Amniotic stem cell (primary cell): ENCODE measurements at places on chromosomes 4 and X.

GRCh38 chr4:144967161-144967560 lies 130.8 kb downstream of the ANAPC10 start:
- no peak for DNase-seq

- no peak for DNase-seq
These were observed 18.1 kb downstream of the KIT start for GRCh38 chr4:54675721-54676461.

- DNase-seq: no peak
These were observed 168.7 kb upstream of the TBC1D9 start for GRCh38 chr4:140924761-140925392.

DNA sequence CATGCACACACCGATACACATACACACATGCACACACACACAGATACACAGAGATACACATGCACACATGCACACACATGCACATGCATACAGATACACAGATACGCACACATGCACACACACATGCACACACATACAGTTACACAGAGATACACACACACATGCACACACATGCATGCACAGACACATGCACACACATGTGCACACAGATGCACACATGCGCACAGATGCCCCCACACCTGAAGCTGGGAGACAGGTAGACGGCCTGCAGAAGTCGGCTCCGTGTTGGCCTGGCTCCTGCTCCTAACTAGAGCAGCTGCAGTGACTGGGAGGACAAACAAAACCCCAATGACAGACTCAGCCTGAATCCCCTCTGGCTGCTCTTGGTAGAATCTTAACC lies 46.8 kb downstream of the PSAPL1 start:
- no peak for DNase-seq

DNA sequence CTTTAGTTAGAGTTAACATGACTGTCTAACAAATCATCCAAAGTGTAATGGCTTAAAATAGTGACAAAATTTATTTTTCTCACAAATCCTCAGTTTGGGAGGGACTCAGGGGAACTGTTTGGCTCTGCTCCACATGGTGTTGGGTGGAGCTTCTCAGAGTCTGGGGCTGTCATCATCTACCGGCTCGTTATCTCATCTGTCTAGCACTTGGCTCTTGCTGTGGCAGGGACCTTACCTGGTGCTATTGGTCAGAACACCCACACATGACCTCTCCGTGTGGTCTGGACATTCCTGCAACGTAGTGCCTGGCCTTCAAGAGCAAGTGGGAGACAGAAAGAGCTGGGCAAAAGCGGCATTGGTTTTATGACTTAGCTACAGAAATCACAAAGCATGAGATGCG lies 866.9 kb upstream of the FRG1 start:
- DNase-seq: no peak

GRCh38 chrX:84487365-84488353 lies 14.6 kb downstream of the HDX start:
- no peak for DNase-seq

GRCh38 chr4:113675731-113676697 lies 85.5 kb downstream of the CAMK2D start:
- DNase-seq: no peak

GRCh38 chr4:173821876-173822275 lies 291.8 kb upstream of the HAND2 start:
- DNase-seq: no peak

DNA sequence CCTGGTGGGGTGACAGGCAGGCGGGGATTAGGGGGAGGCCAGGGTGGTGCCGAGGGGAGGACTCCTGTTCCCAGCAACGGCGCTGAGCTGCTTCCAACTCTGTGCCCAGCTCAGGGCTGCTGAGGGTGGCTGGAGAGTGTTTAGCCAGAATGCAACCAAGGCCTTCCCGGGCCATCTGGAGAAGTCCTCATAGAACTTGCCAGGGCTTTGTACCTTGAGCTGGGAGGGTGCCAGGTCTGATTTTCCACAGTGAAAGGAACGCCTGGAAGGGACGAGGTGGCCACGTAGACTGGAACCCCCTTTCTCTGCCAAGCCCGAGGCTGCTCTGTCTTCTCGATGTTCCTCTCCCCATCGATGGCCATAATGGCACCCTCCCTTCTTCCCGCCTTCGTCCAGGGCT lies 57.0 kb upstream of the GPR78 start:
- no peak for DNase-seq

DNA sequence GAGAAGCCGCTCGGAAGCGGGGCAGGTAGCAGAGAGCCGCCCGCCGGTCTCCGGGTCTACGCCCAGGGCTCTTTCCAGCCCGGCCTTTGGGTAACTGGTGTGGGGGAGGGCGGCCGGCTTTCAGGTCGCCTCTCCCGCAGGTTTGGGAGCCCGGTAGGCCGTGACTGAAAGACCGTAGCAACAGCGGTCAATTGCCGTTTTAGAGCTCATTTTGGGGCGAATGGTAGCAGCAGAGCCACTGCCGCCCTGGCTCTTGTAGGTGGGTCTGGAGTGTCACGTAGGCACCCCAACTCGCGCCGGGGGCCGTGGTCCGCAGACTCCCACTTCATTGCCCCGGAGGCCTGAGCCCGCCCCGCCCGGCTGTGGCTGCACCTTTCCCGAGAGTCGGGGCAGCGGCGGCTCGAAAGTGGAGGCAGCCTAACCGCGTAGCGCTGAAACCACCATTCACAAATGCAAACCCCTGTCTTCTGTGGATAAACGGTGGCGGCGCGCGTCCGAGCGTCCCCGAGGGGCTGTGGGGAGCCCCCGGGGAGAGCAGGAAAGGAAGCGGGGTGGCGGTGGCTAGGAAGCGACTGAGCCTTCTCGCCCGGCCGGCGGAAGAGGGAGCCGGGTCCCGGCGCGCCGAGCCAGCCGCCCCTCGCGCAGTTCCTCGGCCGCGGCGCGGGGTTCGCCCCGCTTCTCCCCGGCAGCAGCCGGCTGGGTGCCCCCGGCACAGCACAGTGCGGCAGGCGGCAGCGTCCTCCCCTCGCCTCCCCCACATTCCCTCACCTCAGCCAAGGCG lies 2185.1 kb upstream of the TENM3 start:
- no peak for DNase-seq

- DNase-seq: no peak
These were observed 204.7 kb downstream of the CBR4 start for GRCh38 chr4:168805341-168805740.

- DNase-seq: peak; percentile 1
These were observed 101.4 kb upstream of the RAB40AL start for GRCh38 chrX:102835504-102836146.

GRCh38 chr4:146029147-146029546 lies 90.5 kb upstream of the ZNF827 start:
- DNase-seq: peak; percentile 27

- no peak for DNase-seq
These were observed 23.5 kb upstream of the BCORL1 start for GRCh38 chrX:129958814-129959492.

- no peak for DNase-seq
These were observed 31.3 kb upstream of the CLDN24 start for GRCh38 chr4:183353557-183353956.

DNA sequence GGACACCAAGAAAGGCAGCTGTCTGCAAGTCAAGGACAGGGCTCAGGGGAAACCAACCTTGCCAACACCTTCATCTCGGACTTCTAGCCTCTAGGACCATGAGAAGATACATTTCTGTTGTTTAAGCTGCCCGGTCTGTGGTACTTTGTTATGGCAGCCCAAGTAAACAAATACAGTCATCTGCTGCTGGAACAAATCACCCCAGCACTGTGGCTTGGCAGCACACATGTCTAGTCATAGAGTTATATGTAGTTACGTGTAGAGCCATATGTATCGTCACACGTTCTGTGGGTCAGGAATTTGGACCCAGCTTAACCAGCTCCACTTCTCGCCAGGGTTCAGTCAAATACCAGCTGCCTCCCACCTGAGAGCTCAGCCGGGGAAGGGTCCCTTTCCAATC lies 2.5 kb downstream of the HTT-AS start:
- no peak for DNase-seq

- no peak for DNase-seq
These were observed 63.4 kb downstream of the GAB1 start for GRCh38 chr4:143400082-143400481.

DNA sequence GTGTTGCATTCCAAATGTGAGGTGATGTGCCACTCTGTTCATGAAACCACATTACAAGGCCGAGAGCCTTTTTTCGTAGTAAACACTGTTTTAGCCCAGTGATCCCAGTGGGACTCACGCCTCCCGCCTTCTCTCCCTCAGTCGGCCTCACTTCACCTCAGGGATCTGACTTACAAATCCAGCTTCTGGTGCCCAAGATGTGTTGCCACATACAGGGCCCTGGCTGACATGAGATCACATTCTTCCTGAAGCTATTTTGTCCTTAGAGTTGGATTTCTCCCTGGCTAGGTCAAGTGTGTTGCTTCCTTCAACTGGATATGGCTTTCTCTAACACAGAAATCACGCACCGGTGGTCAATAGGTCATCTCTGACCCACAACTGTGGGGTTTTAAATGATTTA lies 354.7 kb downstream of the FBXW7 start:
- no peak for DNase-seq

- DNase-seq: no peak
These were observed 90.2 kb downstream of the NHS start for GRCh38 chrX:17465201-17465600.

- DNase-seq: no peak
These were observed 67.0 kb downstream of the TNIP2 start for GRCh38 chr4:2689114-2689513.

DNA sequence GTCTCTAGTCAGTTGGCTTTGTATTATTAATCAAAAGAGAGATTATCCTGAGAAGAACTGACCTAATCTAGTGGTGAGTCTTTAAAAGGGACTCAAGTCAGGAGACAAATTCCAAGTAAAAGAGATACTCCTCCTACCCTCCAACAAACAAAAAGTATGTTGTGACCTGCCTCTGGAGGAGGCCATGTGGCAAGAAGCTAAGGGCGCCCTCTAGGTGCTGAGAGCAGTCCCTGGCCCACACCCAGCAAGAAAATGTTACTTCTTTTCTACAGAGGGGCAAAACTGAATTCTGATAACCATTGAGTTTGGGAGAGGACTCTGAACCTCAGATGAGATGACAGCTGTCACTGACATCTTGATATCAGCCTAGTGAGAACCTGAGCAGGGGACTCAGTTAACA lies 953.6 kb upstream of the AGA start:
- DNase-seq: no peak

DNA sequence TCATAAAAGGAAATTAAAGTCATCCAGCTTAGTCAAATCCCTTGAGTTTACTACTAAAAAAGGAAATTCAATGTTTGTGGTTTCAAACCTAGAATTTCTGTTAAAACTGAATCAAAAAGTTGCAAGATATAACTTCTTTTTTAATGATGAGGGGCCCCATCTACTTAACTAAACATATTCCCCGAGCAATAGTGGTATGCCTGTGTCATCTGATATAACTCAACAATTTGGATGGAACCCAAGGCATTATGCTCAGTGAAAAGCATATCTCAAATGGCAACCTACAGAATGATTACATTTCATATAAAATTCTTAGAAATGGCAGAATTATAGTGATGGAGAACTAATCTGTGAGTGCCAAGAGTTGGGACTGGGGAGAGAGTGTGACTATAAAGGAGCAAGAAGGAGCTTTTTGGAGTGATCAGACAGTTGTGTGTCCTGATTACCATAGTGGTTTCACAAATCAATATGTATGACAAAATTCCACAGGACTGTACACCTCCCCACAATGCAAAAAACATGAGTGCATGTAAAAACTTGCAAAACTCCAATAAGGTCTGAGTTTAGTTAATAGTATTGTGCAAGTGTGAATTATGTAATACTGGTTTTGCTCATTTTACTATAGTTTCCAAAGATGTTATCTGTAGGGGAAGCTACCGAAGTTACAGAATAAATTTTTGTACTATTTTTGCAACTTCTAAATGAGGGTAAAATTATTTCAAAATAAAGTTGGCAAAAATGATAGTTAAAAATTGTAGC lies 323.2 kb downstream of the ARHGAP24 start:
- DNase-seq: no peak

DNA sequence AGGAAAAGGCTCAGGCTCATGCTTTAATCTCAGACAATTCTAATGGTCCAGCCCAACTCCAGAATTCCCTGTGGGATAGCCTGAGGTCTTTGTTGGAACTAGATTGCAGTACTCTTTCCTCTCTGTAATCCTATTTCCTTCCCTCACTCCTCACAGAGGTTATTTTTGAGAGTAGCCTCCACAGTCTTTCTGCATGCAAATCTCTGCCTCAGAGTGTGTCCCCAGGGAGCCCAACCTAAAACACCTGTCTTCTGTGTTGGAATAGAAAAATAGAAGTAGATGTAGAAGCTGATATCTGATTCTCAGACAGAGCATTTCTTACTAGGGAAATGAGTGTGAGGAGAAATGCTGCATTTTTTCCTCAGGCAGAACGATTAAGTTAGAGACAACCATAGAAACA lies 915.5 kb upstream of the EPHA5 start:
- DNase-seq: no peak

- no peak for DNase-seq
These were observed 35.0 kb downstream of the PROM1 start for GRCh38 chr4:16048619-16049419.

GRCh38 chrX:29233592-29234183 lies 646.4 kb downstream of the IL1RAPL1 start:
- no peak for DNase-seq

GRCh38 chrX:55026143-55026542 lies 4.6 kb downstream of the ALAS2 start:
- no peak for DNase-seq

DNA sequence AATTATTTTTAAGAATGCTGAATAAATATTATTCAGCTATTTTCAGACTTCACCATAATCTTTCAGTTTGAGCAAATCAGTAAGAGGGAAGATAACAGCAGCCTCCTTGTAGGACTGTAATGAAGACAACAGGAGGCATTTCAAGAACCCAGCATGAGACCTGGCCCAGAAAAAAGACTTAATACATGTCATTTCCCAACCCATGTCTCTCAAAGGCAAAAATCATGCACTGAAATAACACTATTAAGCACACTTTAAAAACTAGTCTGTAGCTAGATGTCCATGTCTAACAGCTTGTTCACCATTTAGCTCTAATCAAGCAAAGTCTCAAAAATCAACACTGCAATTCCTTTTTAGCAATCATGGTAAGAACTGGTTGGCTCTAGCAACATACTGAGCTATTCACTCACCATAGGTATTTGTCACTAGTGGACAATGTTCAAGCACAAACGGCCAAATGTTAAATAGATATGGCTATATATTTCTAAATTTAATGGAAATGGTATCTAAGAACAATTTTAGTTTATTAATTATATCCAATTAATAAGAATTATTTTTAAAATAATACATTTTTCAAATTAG lies 109.9 kb downstream of the WDFY3 start:
- no peak for DNase-seq

GRCh38 chrX:11420851-11421250 lies 127.6 kb downstream of the AMELX start:
- DNase-seq: no peak

GRCh38 chr4:6520978-6521377 lies 48.6 kb upstream of the PPP2R2C start:
- DNase-seq: no peak
